Activated naive CD4-positive, alpha-beta T cell treated with anti-CD3 and anti-CD28 coated beads, Interleukin-2, amount 50 U/mL, for 72 hours (primary cell): ENCODE measurements at places on chromosomes 7 and 10. TPM values are rescaled to one million over a fixed set of nuclear protein-coding genes. Genes with fewer than 3 reads are reported as not detected.

The KCNH2 gene
- 0.72 TPM for total RNA-seq

GRCh38 chr10:132550366-132551092 is 12.9 kb downstream of the INPP5A start:
- DNase-seq, result no peak

- DNase-seq, result no peak
Measured at GRCh38 chr10:91198781-91199180, 21.7 kb upstream of the PCGF5 start.

The UNC5B gene
- total RNA-seq, result not detected

The ZNF518A gene
- 20.1 TPM for total RNA-seq

DNA sequence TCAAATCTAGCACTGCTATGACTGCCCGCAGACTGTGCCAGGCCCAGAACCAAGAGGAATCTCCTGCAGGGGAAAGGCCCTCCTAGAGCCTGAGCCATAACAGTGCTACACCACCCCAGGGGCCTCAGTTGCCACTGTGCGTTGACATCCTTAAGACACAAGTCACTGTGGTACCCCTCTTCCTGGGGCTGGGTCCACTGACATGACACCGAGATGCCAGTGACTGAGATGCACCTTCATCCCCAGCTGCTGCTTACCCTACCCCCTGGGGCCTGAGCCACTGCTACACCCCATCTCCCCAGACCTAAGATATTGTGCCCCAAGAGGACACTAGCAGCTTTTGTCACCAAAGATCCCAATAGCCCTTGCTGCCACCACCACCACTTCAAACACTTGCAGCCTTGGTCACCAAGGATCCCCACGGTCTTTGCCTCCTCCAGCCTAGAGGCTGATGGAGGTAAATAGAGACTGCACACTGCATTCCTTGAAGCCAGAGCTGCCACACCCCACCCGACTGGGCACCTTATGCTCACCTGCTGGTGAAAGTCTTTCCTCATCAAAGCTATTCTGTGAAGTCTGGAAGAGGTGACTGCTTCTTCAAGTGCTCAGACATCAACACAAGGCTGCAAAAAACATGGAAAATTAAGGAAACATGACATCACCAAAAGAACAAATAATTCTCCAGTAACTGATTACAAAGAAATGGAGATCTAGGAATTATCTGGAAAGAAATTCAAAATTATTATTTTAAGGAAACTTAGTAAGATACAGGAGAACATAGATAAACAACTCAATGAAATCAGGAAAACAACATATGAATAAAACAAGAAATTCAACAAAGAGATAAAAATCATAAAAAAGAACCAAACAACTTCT is 40.4 kb upstream of the SHH start:
- DNase-seq, result no peak

The ATOH7 gene
- not detected for total RNA-seq

DNA sequence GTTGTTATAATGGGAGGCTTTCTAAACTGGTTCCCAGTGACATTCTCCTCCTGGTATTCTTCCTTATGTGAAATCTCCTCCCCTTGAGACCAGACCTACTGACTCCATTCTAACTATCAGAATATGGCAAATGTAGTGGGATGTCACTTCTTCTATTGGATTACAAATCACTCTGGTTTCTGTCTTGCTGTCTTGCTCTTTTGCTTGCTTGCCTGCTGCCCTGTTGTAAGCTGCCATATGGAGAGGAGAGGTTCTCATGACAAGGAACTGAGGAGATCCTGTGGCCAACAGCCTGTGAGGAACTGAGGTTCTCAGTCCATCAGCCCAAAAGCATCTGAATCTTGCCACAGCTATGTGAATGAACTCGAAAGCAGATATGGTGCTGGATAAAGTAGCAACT is 4.7 kb upstream of the NRCAM start:
- DNase-seq, result no peak

GRCh38 chr7:158053183-158053915 is 534.3 kb downstream of the PTPRN2 start:
- no peak for DNase-seq

- no peak for DNase-seq
Measured at GRCh38 chr7:138396251-138397070, 63.6 kb upstream of the TRIM24 start.

The SLC13A4 gene
- total RNA-seq, result not detected

The VCL gene
- total RNA-seq, result 9.7 TPM

- no peak for DNase-seq
Measured at GRCh38 chr10:121527690-121528089, 70.6 kb downstream of the FGFR2 start.

- peak; percentile 90 for DNase-seq
Measured at GRCh38 chr7:151017953-151018420, 6.3 kb downstream of the ATG9B start.

DNA sequence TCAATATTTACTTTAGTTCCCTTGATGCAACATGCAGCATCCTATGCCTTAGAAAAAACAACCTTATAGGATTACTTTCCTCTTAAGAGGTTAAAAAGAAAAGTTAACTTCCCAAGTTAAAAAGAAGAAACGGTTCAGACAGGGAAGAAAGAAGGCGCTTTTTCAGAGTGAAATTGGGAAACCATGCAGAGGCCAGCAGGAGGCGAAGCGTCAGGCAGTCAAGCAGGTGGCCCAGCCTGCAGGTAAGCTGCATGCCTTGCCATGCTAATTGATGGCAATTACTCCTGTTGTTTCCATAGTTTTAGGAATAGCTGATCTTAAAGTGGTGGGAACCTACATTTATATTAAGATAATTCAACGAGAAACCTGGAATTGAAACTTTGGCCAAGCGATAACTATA is 302.6 kb upstream of the SP4 start:
- no peak for DNase-seq

The ABCA13 gene
- total RNA-seq, result not detected

- DNase-seq, result no peak
Measured at GRCh38 chr7:29605671-29606070, 42.0 kb downstream of the PRR15 start.

- DNase-seq, result no peak
Measured at GRCh38 chr7:44119829-44120380, 3.4 kb downstream of the POLD2 start.

- no peak for DNase-seq
Measured at GRCh38 chr10:133009218-133009950, 67.0 kb upstream of the CFAP46 start.

GRCh38 chr7:1227071-1227804 is 5.4 kb upstream of the UNCX start:
- no peak for DNase-seq

- no peak for DNase-seq
Measured at GRCh38 chr7:86955895-86956503, 103.5 kb downstream of the ELAPOR2 start.

DNA sequence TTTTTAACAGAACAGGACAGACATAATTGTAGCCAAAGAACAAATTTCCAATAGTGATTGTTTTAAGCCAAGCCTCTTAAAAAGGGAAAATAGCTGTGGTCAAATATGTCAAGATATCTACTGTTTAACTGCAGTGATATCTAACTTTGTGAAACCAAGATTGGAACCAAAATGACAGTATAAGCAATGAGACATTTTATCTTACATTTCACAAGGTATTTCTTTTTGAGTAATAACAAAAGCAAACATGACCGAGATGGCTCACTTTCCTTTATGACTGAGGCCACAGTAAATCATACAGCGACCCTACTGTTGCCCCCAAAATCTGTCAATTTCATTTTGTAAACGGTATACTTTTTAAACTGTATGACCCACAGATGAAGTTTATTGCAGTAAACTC is 215.8 kb downstream of the MLLT10 start:
- DNase-seq, result no peak

The ATP6V0A4 gene
- total RNA-seq, result 0.33 TPM

The CRHR2 gene
- total RNA-seq, result not detected

The PRSS2 gene
- 0.82 TPM for total RNA-seq

- DNase-seq, result no peak
Measured at GRCh38 chr10:79472951-79473350, 27.5 kb upstream of the ZCCHC24 start.

- no peak for DNase-seq
Measured at GRCh38 chr7:129240119-129240820, 15.4 kb downstream of the AHCYL2 start.

DNA sequence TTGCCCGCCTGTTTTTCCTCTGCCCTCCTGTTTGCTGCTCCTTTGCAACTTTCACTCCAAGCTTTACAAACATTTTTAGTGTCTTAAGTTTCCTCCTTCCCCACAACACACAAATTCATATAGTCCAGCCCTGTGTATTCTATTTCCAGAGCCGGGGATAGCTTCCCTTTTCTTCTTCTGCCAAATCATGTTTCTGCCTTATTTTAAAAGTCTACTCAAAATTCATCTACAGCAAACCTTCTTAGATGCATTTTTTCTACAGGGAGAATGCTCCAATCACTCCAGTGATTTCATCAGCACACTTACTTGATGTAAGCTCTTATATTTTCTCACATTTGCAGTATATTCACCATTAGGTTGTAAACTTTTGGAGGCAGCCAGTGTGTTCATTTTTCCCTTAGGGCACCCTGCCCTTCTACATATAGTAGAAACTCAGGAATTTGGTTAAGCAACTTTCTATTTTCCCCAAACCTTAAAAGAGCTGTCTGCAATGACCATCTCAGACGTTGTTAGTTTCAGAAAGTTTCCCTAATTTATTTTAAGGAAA is 12.4 kb upstream of the ACTA2 start:
- DNase-seq, result no peak

DNA sequence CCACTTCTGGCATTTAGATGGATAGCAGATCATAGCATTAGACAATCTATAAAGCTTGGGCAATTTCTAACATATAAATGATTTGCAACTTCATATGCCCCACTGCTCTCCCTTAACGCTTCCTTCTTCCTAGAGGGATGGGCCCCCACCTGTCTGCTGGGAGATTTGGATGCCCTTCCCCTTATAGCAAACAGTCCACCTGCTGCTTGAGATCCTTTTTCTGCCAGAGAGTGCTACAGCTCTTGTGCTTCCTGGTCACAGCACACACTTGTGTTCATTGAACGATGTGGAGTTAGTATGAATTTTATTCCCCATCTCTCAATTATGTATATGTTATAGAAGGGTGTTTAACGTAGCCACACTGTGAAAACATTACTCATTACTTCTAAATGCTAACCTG is 10.4 kb upstream of the PCGF5 start:
- DNase-seq, result no peak

DNA sequence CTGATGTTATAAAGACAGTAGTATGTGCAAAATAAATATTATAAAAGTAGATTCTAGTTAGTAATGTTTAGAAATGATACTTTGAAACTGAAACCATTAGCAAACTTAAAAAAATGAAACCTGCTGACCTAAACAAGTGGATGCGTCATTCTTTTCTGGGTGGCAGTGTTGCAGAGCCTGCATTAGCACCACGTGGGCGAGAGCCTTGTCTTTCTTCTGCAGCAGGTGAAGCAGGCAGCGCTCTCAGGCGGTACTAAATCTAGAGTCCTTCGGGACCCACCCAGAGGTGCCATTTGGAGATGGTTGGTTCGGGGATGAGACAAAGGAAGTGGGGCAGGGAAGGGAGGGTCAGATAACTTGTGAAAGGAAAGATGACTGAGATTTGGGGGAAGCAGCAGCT is 759.1 kb upstream of the IGFBP3 start:
- DNase-seq, result no peak

The ICA1 gene
- 3.6 TPM for total RNA-seq

GRCh38 chr10:84205049-84205852 is 10.9 kb downstream of the CDHR1 start:
- no peak for DNase-seq

The CLEC5A gene
- total RNA-seq, result not detected

DNA sequence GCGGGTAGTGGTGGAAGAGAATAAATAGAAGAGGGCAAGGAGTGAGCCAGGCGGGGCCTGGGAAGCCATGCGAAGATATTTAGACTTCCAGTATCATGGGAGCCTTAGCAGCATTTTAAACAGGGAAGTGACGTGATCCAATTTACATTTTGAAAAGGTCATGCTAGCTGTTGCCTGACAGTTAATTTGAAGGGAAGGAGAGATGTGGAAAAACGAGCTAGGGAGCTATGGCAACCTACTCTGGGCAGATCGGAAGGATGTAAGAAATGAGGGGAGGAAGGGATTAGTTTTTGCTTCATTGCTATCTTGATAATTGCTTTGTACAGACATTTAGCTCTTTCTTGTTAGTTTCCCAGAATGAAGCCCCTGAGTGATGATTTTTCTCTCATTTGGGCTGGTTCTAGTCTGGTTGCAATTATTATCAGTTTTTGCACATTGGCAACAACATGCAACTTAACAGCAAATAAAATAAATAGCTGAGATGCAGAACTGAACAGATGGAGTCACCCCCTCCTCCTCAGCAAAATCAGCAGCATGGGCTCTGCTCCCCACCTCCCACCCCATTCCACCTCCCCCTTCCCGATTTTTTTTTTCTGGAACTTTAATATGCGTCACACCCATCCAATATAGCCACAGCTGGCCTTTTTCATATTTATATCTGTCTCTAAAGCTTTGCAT is 13.0 kb upstream of the CALU start:
- DNase-seq, result no peak

DNA sequence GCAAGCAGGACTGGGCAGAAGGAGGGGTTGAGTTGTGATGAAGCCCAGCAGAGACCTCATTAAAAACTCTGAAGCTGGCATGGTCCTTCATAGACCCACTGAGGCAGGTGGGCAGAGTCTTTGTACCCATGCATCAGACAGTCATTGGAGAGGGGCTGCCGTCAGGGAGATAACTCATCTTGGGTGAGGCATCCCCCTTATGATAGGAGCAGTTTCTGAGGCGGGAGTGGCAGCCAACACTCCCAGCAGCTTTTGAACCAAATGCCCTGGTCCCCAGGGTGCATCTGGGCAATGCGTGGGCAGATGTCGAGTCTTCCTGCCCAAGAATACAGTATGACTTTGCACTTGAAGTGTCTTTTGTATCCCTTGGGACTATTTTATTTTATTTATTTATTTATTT is 68.1 kb downstream of the HTR5A start:
- no peak for DNase-seq

The GNAT3 gene
- total RNA-seq, result not detected

DNA sequence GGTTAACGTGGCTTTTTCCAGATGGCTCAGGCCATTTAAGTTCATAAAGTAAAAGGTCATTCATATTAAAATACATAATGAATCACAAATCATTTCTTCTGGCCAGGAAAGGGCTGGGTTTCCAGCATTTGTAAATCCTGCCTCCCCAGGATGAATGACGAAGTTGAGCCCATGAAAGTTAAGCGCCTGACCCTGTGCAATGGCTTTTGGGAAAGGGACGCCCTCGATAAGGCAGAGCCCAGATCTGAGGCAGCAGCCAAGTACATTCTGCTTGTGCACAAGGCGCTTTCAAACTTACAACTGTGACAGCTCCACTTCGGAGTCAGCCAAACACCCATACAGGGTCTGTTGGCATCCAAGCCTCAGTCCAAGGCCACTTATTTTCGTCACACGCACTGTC is 2.8 kb downstream of the GIMAP6 start:
- DNase-seq, result no peak

DNA sequence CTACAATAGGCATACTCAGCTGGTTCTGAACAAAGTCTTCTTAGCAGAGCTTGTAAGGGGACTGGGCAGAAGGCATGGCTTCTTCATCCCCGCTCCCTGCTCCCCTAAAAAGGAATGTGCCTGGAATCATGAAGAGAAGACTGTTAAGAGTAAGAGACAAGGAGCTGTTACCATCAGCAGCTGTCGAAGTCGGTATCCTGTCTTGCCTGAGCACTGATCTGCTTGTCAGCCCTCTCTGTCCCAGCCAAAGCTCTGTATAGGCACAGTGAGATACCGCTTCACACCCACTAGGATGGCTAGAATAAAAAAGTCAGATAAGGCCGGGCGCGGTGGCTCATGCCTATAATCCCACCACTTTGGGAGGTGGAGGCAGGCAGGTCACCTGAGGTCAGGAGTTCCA is 2.4 kb downstream of the ABLIM1 start:
- no peak for DNase-seq

The AFAP1L2 gene
- 2.7 TPM for total RNA-seq

GRCh38 chr7:68550027-68550426 is 1048.2 kb upstream of the AUTS2 start:
- no peak for DNase-seq
